ENCODE measurements at places on chromosomes 4 and X.

DNA sequence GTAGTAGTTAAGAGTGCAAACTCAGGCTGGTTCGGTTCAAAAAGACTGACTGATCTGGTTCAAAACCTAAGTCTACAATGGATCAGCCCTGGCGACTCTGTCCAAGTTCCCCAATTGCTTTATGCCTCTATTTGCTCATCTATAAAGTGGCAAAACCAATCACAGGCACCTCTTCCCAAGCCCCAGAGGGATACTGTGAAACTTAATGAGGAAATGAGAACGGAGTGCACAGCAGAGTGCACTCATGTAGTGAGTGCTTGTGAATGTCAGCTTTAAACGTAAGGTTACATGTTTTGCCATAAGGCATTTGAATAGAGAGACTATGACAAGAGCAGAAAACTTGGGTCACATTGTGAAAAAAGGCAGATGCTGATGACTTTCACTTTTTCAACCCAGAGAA is 199.7 kb upstream of the KLF3 start:
- no peak for DNase-seq

DNA sequence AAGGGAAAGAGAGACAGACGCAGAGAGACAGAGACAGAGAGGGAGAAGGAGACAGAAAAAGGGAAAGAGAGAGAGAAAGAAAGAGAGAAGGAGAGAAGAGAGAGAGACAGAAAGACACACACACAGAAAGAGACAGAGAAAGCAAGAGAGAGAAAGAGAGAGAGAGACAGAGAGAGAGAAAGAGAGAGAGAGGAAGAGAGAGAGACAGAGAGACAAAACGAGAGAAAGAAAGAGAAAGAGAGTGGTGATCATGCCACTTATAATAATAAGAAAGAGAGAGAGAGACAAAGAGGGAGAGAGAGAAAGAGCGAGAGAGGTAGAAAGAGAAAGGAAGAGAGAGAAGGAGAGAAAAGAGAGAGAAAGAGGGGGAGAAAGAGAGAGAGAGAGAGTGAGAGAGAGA is 51.4 kb downstream of the SHOX start:
- DNase-seq: no peak

DNA sequence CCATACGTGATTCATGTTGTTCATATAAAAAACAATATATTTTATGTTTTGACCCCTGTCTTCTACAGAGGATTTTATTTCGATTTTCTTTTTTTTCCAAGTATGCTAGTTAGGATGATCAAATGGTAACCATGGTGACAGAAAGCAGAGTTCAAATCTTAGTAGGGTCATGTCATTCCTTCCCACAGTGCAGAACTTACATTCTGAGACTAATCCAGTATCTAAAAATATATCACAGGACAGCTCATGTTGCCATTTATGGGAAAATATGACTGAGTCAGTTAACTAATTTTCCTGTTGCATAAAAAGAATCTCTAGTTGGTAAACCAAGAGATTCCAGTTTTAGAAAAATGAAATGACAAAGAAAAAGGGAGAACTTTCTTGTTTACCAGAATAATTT is 209.5 kb downstream of the PARM1 start:
- no peak for DNase-seq

GRCh38 chr4:53571936-53572599 is 19.2 kb downstream of the LNX1 start:
- DNase-seq: no peak

DNA sequence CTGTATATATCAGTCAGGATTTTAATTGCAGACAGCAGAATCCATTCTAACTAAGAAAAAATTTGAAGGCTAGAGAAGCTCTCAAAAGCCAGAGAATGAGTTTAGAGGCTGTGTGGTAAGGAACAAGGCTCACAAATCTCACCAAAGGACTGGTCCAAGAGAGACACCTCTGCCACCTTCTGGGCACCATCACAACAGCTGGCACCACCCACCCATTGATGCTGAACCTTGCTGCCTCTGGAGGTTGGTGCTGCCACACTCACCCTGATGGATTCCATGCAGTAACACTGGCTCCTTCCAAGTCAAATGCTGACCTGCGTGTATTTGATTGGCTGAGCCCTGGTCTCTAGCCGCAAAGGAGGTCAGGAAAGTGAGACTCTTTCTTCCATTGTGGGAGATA is 100.8 kb downstream of the BEND2 start:
- DNase-seq: peak; percentile 1

DNA sequence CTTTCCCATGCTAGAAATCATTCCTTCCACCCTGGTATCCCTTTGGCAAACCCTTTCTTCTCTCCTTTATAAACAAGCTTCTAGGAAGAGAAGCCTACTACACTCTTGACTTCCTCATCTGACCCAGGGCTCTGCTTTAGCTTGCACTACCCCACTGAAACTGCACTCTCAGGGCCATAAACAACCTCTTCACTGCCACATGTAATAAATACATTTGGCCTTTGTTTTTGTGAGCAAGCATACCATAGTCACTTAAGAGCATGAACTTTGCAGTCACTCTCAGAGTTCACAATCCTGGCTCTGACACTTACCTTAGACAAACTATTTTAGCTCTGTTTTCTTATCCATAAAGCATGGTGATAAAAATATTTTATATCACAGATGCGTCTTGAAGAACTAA is 50.7 kb upstream of the USP38 start:
- DNase-seq: no peak

DNA sequence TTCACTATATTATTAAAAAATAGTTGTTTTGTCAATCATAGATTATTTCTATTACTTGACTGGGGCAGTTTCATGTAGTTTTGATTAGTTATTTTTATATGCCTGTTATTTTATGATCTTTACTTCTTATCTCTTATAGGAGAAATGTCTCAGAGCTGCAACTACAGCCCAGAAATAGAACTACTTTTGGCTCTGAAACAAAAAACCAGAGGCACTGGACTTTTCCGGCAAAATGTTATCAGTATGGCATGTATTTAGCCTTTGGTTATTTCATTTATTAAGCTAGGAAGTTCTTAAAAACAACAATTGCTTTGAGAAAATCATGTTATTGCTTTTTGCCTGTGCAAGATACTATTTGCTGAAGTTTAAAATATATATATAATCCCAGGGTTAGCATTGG is 566.5 kb downstream of the ANKRD50 start:
- DNase-seq: no peak

DNA sequence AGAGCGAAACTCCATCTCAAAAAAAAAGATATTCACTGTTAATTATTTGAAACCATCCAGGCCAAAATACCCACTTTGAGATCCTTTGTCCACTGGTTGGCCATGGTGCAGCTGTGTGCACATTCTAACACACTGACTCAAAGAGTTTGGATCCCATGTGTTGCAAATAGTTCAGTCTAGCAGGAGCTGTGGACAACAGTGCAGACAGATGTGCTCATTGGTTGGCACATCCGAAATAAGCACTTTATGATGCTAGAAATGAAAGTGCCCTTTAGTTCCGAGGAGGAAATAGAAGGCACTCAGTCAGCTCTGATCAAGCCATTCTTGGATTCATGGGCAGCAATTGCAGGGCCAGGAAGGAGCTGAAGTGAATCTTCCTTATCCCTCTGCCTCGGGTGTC is 63.0 kb upstream of the TMEM150C start:
- DNase-seq: no peak

- DNase-seq: no peak
Measured at GRCh38 chr4:121786221-121786620, 14.9 kb upstream of the EXOSC9 start.

DNA sequence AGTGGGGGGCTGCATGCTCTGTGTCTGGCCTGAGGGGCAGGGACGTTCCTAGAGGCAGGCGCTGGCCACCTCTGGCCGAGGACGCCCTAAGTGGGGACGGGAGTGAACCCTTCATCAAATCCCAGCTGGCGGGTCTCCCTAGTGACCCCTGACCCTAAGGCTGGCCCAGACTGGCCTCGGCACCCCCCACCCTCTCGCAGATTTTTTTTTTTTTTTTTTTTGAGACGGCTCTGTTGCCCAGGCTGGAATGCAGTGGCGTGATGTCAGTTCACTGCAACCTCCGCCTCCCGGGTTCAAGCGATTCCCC is 988 bp upstream of the MXD4 start:
- no peak for DNase-seq

- DNase-seq: no peak
Measured at GRCh38 chr4:55035892-55036291, 89.5 kb downstream of the KDR start.

DNA sequence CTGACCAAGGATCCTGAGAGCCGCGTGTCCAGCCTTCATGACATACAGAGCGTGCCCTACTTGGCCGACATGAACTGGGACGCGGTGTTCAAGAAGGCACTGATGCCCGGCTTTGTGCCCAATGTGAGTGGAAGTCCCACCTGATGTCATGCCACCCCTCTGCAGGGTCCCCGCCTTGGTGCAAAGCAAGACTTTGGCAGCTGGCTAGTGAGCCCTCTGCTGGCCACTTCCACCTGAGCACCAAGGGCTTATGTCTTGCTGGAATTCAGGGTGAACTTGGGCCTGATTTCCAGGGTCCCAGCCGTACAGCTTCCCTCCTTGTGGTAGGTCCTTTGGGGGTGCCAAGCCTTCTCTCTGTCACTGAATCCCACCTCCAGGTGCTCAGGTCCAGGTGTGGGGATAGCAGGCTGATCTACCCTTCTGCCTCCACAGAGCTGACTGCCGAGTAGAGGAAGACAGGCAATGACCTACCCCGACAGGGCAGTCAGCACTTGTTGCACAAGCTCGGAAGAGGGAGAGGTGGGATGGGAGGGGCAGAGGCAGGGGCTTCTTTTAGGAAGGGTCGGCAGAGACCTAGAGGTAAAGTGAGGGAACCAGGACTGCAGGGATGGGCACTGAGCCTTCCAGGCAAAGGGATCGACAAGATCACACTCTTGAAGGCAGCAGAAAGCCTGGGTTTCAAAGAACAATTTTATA is 248.1 kb downstream of the EVC2 start:
- peak; percentile 3 for DNase-seq

- no peak for DNase-seq
Measured at GRCh38 chr4:75102787-75103085, 169.8 kb downstream of the PARM1 start.

- DNase-seq: peak; percentile 3
Measured at GRCh38 chr4:6134612-6135220, 65.6 kb downstream of the JAKMIP1 start.

GRCh38 chrX:10360116-10360515 is 203.3 kb downstream of the CLCN4 start:
- no peak for DNase-seq

- no peak for DNase-seq
Measured at GRCh38 chr4:38606587-38606905, 57.5 kb upstream of the KLF3 start.

GRCh38 chr4:108359986-108360681 is 191.4 kb upstream of the LEF1 start:
- no peak for DNase-seq

GRCh38 chr4:23135792-23136645 is 443.3 kb downstream of the GBA3 start:
- DNase-seq: no peak

DNA sequence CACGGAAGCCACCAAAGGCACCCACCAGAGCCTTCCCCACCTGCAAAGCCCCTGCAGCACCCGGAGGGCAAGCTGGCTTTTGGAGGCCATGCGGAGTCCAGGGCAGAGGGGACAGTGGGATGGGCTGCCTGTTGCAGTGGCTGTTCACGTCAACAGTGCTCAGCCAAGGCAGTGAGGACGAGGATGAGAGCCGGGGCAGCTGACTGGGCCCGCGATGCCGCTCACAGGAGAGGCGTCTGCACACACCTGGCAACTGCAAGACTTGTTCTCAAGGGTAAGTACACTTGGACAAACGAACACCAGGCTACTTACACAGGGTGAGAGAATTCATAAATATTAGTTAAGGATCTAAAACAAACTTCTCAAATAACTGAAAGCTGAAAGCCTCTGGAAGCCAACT is 19.6 kb downstream of the FGFR3 start:
- DNase-seq: no peak
